Activated naive CD8-positive, alpha-beta T cell treated with anti-CD3 and anti-CD28 coated beads, Interleukin-2, amount 50 U/mL, for 16 hours (primary cell): ENCODE measurements at places on chromosomes 3 and 15.

GRCh38 chr3:18438586-18438985, 13.4 kb upstream of the SATB1 start:
- no peak for DNase-seq

DNA sequence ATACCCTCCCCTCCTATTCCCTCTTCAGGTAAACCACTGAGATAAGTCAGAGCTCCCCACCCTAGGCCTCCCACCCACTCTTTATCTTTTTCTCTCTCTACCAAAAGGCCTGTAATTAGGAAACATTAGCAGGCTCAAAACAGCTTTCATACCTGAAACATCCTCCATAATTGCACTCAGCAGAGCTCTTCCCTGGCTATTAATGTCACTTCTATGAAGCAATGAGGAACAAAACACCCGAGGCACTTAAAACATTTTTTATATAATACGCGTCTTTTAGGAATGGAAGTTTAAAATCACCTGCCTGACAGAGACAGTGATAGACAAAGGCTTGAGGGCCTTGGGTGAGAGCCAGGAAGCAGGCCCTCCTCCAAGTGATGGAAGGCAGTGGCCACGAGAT, 138.9 kb downstream of the EPHB1 start:
- DNase-seq, result no peak

GRCh38 chr3:143578810-143579435, 269.3 kb downstream of the SLC9A9 start:
- DNase-seq, result no peak

- DNase-seq, result no peak
Measured at GRCh38 chr3:119240101-119240590, 532 bp downstream of the B4GALT4 start.

DNA sequence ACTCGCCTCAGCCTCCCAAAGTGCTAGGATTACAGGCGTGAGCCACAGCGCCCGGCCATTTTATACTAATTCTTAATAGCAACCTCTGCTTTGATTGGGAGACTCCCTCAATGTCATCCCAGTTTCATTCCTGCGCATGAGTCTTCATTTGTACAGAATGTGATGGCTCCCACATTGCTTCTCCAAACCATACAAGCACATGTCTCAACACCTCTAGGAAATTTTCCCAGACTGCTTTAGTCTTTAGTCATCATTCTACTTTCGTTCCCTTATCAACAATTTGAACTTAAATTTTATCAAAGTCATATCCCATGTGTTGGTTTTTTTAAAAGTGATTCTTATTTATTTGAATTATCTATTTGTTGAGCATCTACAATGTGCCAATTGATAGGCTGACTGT, 58.1 kb downstream of the SNX4 start:
- no peak for DNase-seq
